CD4-positive, CD25-positive, alpha-beta regulatory T cell (primary cell): ENCODE measurements at places on chromosomes 16 and 17.

DNA sequence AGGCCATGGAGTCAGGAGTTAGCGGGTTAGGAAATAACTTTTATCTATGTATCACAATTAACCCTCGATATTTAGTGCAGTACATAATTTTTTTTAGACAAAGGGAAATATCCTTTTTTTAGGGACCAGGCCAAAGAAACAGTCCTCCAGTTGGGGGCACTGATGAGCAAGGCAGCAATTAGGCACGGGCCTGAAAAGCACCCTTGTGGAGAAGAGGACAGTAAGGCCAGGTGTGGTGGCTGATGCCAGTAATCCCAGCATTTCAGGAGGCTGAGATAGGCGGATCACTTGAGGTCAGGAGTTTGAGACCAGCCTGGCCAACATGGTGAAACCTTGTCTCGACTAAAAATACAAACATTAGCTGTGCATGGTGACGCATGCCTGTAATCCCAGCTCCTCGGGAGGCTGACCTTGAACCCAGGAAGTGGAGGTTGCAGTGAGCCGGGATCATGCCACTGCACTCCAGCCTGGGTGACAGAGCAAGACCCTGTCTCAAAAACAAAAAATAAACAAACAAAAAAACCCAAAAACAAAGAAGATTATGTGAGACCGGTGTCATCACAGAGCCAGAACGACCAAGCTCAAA lies 158.3 kb upstream of the NOL11 start:
- DNase-seq, result no peak

DNA sequence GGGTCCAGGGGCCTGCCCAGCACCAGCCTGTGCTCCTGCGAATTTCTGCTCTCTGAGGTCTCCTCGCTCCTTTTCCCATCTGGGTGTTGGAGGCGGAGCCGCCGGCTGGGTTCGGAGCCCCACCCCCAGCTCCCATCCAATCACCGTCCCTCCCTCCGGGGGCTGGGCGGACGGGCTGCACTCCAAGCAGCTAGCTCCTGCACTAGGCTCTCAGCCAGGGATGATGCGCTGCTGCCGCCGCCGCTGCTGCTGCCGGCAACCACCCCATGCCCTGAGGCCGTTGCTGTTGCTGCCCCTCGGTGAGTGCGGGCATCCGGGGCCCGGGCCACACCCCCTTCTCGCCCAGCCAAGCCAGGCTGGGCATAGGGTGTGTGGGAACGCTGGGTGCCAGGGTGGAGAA lies at the start of gene NRN1L:
NRN1L (plus strand) TSS at position 202 of the 400 bp plus-strand sequence; CDS start at position 221, 19 bp downstream.
- no peak for DNase-seq

- no peak for DNase-seq
Observed at GRCh38 chr17:66002812-66003211, 189.1 kb downstream of the CEP112 start.

DNA sequence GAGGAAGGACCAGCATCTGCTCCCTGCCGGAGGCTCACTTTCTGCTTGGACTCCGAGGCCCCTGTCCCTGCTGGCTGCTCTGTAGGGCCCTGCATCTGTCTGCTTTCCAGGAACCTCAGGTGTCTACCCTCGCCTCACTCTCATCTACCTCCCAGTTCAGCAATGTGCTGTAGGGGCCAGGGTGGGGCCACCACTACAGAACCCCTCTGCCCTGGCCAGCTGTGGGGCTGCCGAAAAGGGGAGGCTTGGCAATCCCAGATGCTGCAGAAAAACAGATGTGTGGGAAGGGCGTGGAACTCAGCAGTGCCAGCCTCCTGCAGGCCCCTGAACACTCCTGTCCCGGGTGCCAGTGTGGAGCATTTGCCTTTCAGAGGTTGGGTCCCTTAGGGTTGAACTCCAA lies 80.1 kb upstream of the ZNF469 start:
- no peak for DNase-seq

DNA sequence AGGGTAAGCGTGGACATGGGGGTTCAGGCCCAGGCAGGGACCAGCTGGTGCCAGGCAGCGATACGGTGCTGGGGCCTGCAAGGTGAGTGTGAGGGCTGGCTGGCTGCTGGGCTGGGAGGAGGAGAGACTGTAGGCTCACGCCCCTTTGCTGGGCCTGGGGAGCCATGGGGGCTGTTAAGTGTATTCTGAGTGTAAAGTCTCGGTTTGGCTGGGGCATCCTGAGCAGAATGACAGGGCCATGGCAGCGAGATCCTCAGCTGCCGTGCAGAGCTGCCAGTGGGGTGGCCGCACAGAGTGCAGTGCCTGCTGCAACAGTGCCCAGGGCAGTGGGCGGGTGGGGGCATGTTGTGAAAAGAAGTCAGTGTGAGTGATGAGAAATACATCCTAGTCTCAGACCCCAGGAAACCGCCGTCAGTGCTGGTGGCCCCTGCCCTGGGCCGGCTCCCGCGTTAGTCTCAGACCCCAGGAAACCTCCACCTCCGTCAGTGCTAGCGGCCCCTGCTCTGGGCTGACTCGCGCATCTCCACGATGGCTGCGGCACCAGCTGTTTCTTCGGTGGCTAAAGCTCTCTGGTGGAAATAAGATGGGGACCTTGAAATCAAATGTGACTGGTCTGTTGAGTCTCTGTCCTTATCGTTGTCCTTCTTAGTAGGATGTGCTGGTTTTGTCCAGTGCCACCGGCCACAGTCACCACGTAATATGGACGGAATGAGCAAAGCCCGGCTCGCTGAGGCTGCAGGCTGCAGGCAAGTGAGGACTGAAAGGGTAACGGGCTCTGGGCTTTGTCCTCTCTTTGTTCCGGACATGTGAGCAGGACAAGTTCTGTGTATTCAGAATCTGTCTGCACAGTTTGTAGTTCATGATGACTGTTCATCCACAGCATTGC lies 22.9 kb downstream of the ACSF3 start:
- DNase-seq, result no peak

GRCh38 chr16:70676675-70677498 lies 9.0 kb downstream of the MTSS2 start:
- DNase-seq, result no peak

GRCh38 chr16:63995025-63995424 lies 1126.8 kb downstream of the CDH11 start:
- DNase-seq, result no peak

GRCh38 chr16:13631213-13631767 lies 288.7 kb upstream of the ERCC4 start:
- no peak for DNase-seq

DNA sequence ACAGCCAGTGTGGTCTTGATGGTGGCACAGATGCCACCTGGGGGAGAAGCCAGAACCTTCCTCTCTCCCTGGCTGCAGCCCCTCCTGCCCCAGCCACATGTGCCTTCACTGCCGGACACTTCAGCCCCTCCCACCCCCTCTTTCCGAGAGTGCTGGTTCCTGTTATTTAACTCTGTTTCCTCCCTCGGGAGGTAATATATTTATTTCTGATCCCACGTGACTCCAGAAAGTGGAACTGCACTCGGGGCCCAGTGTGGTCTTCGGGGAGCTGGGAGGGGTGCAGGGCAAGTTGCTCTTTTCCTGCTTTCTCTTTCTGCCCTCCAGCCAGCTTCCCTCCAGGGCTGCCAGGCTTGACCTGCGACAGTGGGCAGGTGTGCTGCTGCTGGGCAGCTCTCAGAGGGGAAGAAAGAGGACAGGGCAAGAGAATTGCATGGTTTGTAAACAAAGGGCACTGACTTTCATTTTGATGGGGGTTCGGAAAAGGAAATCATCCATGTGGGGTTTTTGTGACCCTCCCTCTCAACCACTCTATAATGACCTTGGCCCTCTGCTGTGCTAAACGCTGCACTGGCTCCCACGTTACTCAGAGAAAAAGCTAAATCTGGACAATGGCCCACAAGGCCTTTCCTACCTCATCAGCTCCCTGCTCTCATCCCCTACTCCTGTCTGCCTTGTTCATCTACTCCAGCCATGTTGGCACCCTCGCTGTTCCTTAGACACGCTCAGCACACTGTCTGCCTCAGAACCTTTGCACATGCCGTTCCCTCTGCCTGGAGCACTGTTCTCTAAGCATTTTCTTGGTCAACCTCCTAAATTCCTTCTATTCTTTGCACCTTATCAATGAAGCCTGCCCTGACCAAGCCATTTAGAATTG lies 8.2 kb upstream of the CIITA start:
- peak; percentile 71 for DNase-seq

DNA sequence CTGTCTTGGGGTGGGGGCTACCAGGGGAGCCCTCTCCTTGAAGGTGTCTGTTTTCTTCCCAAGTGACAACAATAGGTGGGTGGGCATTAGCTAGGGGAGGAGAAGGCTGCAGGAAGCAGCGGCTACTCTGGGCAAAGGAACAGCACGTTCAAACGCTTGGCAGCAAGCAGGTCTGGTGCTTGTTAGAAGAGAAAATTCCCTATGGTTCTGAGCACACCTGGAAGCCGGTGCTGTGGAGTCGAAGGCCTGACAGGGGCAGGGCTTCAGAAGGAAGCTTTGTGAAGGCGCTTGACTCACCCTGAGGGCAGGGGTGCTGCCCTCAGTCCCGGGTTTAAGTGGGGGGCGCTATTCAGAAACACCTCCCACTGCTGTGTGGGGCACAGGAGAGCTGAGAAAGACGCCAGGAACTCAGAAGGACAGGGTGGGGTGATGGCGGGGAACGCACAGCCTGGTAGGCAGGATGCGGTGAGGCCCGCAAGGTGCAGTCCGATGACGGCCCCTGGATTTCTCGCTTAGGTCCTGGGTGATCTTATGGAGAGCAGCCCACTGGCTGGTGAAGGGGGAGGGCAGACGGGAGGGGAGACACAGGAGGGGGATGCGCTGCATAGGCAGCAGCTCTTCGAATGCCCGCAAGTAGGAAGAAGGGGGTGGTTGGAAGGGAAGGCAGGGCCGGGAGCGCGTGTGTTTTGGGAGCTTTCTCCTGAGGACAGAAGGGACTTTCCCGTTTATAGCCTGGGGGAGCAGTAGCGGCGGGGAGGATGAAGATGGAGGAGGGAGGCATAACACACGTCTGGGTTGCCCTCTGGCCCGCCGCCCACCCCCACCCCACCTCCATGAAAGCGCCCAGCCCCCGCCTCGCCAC lies 3.2 kb downstream of the GJD3 start:
- DNase-seq, result no peak
